Occipital lobe (tissue), 3 donors: ENCODE measurements at places on chromosomes 3 and 15. TPM values are rescaled to one million over a fixed set of nuclear protein-coding genes. Genes with fewer than 3 reads are reported as not detected.

The SLC28A1 gene
- not detected for total RNA-seq

The XYLB gene
- total RNA-seq: 7.3 TPM

The OR5H14 gene
- not detected for total RNA-seq

The GNAT1 gene
- total RNA-seq: not detected

The NR2E3 gene
- total RNA-seq: 0.16 TPM

The PPARG gene
- 0.94 TPM for total RNA-seq

The TRIM59 gene
- total RNA-seq: 14.3 TPM

The PLCH1 gene
- total RNA-seq: 10.9 TPM

The GP9 gene
- total RNA-seq: not detected

The GJD2 gene
- 1.1 TPM for total RNA-seq

The CRYGS gene
- 1.6 TPM for total RNA-seq

The ADGRG7 gene
- total RNA-seq: not detected

The STRC gene
- 0.47 TPM for total RNA-seq

The KNG1 gene
- not detected for total RNA-seq

The MAP3K13 gene
- total RNA-seq: 46.8 TPM

The SCAPER gene
- 80.0 TPM for total RNA-seq
